ENCODE measurements at places on chromosomes 1 and 21. TPM values are rescaled to one million over a fixed set of nuclear protein-coding genes. Genes with fewer than 3 reads are reported as not detected.

SLC22A15 gene
- total RNA-seq, result 5.1 TPM

LRIG2 gene
- 13.4 TPM for total RNA-seq

LENEP gene
- not detected for total RNA-seq

KRTAP11-1 gene
- total RNA-seq, result not detected

LMOD1 gene
- total RNA-seq, result 26.5 TPM

IGFN1 gene
- total RNA-seq, result not detected

NOS1AP gene
- total RNA-seq, result 1.3 TPM

TTC24 gene
- total RNA-seq, result not detected

TMEM200B gene
- total RNA-seq, result 15.1 TPM

DNA sequence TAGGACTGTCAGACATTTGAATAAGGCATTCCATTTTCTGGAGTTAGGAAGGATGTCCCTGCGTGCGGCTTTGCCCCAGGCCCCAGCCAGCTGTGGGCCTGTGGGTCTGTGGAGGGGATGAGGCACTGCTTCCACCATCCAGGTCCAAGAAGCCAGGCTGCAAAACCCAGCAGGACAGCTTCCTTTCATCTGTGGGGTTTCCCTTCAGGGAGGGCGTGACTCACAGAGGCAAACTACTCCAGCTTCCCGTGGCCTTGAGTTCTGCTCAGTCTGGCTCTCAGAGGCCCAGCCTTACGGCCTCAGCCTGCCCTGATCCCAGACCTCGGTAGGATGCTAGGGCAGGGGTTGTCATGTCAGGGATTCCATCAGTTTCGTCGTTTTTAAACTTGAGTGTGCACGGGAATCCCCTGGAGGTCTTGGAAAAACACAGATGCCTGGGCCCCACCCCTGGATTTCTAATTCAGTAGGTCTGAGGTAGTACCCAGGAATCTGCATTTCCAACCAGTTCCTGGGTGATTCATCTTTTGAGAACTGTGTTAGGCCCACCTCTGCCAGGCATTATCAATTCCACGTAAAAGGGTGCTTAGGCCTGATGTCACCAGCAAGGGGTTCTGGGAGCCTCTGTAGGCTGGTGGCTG lies 32.3 kb upstream of the TENT5C start:
- DNase-seq, result peak; percentile 69

- DNase-seq, result no peak
Measured at GRCh38 chr1:244173240-244173639, 122.2 kb downstream of the ZBTB18 start.

DNA sequence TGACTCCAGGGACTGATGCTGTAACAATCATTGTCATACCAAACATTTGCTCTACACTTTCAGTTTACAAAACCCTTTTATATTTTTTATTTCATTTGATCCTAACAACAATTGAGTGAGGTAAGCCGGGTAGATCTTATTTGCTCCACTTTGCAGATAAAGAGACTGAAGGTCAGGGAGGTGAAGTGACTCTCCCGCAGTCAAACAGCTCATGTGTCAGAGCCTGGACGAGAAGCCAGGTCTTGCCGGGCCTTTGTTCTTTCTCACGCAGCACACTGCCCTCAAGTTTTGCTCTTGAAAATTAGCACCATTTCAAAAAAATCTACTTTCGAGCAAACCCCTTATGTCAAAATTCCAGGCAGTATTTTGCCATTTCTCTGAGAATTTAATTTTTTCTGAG lies 65.2 kb downstream of the CD247 start:
- peak; percentile 33 for DNase-seq

GRCh38 chr21:33022828-33023573 lies 2.7 kb upstream of the OLIG2 start:
- DNase-seq, result no peak

GRCh38 chr1:214425716-214426425 lies 125.5 kb downstream of the PTPN14 start:
- DNase-seq, result no peak

DNA sequence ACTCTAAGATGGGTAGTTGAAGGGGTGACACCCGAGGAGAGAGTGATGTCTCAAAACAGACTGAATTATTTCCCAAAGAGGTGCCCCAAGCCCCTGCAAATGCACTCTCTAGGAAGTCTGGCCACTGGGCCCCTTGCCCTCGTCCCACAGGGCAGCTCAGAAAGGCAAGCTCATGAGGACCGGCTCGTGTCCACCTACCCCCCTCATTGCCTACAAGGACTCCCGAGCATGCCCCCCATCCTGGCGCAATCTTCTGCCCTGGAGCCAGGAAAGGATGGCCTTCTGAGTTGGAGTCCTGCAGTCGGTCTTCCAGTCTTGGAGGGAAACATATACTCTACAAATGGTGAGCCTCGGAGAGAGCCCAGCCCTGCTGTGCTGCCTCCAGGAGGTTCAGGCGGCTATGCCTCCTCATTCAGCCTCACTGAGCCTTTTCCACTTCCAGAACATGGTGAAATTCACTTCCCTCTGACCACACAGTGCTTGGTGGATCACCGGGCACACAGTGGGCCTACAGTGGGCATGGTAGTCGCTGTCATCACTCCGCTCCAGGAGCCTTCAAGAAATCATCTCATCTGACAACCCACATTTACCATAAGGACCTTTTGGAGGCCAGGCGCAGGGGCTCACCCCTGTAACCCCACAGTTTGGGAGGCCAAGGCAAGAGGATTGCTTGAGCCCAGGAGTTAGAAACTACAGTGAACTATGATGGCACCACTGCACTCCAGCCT lies 5.8 kb upstream of the WNT3A start:
- DNase-seq, result peak; percentile 51

GRCh38 chr1:85195703-85196102 lies 5.1 kb downstream of the SYDE2 start:
- DNase-seq, result no peak

GRCh38 chr1:45112661-45113060 lies 93.7 kb downstream of the ZSWIM5 start:
- no peak for DNase-seq

GRCh38 chr1:244090645-244091044 lies 39.6 kb downstream of the ZBTB18 start:
- no peak for DNase-seq

DNA sequence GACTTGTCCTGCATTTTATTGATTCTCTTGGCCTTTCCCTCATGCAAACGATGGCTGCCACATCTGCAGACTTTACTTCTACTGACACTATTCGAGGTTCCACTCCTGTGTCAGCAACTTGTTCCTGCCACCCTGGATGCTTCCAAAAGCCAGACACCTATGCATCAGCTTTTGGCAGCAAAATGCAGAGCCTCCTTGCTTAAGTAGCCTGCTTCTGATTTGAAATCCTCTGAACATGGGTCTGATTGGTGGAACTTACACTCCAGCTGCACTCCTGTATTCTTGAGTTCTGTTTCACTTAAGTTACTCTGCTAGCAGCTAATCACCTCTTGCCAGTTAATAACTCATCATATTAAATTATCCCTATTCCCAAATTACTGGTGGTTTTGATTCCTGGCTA lies 152.1 kb upstream of the FMN2 start:
- DNase-seq, result no peak

- DNase-seq, result no peak
Measured at GRCh38 chr1:241734533-241734932, 82.5 kb downstream of the WDR64 start.

- no peak for DNase-seq
Measured at GRCh38 chr1:26102526-26102925, 9.1 kb upstream of the PDIK1L start.

- peak; percentile 94 for DNase-seq
Measured at GRCh38 chr1:17236779-17237560, 11.9 kb upstream of the PADI3 start.

- DNase-seq, result peak; percentile 93
Measured at GRCh38 chr21:38355992-38356781, 99.4 kb downstream of the KCNJ15 start.

DNA sequence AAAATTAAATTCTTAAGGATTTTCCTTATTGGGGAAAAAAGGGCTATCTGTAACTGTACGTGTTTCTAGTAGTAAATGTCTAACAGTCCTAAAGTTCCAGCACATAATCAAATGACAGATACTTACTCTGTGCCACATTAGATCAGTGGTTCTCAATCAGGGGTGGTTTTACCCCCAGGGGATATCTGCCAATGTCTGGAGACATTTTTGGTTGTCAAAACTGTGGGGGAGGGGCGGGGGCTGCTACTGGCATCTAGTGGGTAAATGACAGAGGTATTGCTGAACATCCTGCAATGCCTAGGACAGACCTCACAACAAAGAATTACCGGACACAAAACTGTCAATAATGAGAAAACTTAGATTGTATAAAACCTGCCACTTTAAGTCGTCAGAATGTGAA lies 33.4 kb upstream of the PTPRC start:
- DNase-seq, result no peak

GRCh38 chr1:52420713-52421112 lies 16.3 kb downstream of the PRPF38A start:
- DNase-seq, result no peak

- peak; percentile 33 for DNase-seq
Measured at GRCh38 chr1:183589874-183590243, 400 bp downstream of the NCF2 start.

DNA sequence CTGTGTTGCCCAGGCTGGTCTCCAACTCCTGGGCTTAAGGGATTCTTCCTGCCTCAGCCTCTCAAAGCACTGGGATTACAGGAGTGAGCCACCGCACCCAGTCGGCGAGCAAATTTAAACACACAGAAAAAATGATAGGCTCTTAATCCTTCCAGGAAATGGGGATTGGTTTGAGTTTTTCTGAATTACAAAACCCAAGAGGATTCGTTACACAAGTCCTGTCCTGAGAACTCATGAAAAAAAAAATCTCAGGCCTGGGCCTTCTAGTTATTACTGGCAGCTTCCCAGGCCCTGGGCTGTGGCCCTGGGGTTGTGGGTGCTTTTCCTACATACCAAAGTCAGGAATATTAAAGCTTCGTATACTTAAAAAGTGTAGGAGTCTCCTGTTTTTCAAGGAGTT lies 6.3 kb upstream of the IFNGR2 start:
- DNase-seq, result no peak

- no peak for DNase-seq
Measured at GRCh38 chr1:155071701-155072100, 6.9 kb upstream of the EFNA3 start.

- no peak for DNase-seq
Measured at GRCh38 chr1:219433496-219434131, 179.3 kb downstream of the ZC3H11B start.

DNA sequence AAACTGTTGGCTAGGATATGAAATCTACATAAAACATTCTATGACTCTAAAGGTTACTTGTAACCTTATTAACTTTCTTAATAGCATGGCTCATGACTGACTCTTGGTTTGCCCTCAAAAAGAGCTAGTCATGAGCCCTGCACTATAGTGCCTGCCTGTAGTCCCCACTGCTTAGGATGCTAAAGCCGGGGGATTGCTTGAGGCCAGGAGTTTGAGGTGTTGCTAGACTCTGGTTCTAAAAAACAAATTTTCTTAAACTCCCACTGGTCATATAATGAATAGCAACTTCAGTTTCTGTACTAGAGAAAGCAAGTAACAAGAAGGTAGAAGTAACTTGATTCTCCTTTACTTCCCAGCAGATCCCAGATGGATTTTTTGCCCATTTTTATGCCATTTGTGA lies 15.8 kb upstream of the NEXN start:
- DNase-seq, result no peak
